NCI-H1048 (cell line): ENCODE measurements at places on chromosomes 6 and 20.

DNA sequence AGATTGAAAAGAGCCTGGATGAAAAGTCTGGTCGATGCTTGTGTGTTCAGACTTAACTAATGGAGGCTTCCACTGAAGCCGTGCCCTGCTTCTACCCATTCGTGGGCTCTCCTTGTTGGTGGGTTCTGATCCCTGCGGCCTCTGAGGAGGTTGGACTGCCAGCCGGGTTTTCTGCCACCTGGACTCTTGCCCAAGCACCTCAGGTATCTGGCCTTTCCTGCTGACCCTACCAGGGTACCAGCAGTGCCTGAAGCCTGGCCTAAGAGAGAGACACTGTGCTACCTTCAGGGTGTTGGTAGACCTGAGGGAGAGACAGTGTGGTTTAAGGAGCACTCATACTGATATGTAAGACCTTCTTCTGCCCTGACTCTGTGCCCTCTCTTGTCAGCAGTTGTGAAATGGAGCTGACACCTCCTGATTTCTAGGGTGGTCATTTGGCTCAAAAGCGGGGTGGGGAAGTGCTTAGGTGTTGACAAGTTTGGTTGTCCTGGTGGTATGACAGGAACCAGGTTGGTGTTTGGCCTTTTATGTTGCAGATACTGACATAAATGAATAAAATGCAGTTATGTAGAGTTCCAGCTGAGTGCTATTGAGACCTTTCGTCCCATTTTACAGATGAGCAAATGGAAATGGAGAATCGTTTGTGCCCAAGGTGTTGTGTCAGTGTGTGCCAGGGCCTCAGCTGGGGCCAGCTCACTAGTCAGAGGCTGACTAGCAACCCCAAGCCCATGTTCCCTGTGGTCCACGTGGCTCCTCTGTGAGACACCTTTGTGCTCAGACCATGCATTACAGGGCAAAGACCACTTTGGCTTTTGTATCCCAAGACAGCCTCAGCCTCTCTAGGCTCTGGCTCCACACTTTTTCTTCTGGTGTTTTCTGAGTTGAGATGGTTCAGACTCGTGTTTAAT lies 3.1 kb downstream of the PLCG1 start:
- no peak for DNase-seq

- DNase-seq, result no peak
Observed at GRCh38 chr6:75221116-75221515, 15.3 kb upstream of the COL12A1 start.

- DNase-seq, result no peak
Observed at GRCh38 chr6:108031968-108032367, 42.6 kb downstream of the OSTM1 start.

- no peak for DNase-seq
Observed at GRCh38 chr6:57108691-57109090, 18.7 kb downstream of the ZNF451 start.

DNA sequence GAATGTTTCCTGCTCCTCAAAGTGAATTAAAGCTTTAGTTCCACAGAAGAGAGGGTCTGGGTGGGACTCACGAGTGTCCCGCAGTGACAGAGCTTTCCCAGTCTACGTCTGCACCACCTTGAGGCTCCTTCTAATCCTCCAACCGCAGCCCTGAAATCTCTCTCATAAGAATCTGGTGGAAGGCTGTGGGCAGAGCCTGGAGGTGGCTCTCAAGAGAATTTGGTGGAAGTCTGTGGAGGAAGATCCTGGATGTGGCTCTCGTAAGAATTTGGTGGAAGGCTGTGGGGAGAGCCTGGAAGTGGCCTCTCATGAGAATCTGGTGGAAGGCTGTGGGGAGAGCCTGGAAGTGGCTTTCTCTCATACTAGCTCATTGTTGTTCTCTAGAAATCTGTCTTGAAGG lies 13.8 kb upstream of the DUSP22 start:
- no peak for DNase-seq

- DNase-seq, result no peak
Observed at GRCh38 chr20:57655809-57656155, 35.6 kb upstream of the ZBP1 start.

- peak; percentile 13 for DNase-seq
Observed at GRCh38 chr20:44780226-44780625, 30.1 kb downstream of the RIMS4 start.

- DNase-seq, result no peak
Observed at GRCh38 chr20:16364320-16364687, 208.9 kb downstream of the KIF16B start.

DNA sequence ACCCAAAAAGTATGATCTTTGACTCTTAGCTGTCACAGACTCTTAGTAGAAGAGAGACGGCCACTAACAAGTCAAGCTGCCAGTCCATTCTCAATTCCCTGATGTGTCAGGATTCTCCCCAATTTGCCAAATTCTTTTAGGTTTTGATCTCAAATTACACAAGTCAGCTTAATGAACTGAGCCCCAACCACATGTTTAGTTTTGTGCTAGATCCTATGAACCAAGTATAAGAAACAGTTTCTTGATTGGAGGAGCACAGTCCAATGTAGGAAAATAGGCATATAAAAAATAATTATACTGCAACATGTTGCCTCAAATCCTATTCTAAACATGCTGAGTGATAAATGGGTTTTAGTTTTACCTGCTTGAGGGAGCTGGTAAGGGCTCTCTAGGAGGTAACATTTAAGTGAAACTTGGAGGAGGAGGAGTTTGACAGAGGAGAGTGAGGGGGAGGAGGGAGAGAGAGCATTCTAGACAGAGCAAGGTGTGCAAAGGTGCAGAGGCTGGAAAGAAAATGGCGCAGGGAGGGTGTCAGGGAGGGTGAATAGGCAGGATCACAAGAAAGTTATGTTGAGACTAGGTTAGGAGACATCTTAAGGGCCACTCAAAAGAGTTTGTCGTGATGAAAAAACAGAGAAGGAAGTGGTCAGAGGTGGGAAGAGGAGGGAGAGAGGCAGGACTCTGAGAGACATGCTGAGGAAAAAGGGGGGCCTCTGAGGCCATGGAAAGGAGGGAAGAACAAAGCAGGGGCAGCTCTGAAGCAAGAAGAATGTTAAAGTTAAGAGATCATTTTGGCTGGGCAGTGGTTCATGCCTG lies 22.8 kb upstream of the FAM83C start:
- no peak for DNase-seq

DNA sequence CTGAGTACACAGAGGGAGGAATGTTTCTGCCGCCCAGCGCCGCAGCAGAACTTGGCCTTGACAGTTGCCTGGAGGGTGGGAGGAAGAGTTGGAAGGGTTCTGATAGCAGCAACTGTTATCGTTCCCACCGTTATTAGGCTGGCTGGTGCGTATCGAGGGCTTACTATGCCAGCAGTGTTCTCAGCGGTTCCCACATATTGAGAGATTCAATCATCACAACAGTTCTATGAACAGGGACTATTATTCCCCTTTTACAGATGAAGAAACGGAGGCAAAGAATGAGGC lies 380.1 kb upstream of the SULF2 start:
- DNase-seq, result no peak

GRCh38 chr6:116925088-116925794 lies 48.2 kb downstream of the RFX6 start:
- DNase-seq, result no peak

- DNase-seq, result no peak
Observed at GRCh38 chr20:38825901-38826625, 20.6 kb downstream of the PPP1R16B start.
